Kidney tubule cell (primary cell): ENCODE measurements at places on chromosomes 5 and 9.

GRCh38 chr5:69432412-69433206 is 17.7 kb downstream of the MARVELD2 start:
- DNase-seq: no peak

DNA sequence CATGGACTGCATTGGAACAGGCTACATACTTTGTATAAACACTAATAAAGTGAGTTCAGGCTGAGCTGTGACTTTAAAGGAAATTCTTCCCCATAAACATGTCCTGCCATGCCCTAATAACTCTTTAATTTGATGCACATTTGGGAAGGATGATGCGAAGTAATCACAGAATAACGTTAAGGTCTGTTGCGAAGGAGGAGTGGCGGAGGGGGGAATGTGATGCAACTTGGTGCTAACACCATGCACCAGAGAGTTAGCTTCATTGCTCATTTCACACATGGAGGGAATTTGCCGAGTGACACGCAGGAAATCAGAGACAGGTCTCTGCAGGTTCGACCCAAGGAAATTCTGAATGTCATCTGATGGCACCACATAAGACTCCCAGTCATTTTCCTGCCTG is 32.9 kb downstream of the SLIT3 start:
- no peak for DNase-seq

DNA sequence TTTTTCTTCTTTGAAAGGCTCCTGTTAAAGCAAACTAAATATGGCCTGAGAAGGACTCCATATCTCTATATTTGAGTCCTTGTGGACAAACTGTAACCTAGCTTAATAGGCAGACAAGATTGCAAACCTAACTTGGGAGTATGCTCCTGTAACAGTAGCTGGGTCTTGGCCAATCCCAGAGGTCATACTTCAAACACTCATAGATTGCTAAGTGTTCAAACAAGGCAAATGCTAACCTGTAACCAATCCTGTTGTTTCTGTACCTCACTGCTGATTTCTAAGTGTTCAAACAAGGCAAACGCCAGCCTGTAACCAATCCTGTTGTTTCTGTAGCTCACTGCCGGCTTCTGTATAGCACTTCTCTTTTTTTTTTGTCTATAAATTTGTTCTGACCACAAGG is 50.6 kb upstream of the CLK4 start:
- DNase-seq: no peak

DNA sequence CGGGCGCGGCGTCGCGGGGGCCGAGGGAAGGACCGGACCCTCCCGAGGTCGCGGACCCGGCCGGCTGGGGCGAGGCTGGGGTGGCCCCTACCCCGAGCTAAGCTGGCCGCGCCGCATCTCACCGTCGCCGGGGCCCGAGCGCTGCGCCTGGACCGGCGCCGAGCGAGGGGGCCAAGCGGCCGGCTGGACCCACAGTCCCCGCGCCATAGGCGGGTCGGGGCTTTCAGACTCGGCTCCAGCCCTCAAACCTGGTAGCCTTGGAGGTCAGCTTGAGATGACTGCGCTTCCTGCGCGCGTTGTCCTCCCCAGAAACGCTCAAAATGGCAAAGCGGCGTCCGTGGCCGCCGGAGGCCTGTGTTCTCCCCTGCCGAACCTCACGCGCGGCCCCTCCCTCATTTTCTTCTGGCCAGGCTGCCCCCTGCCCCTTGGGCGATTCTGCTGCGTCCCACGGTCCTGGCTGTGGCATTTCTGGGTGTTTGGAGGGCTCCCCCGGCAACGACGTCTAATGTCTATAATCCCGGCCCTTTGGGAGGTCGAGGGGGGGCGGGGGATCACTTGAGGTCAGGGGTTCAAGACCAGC is 8.7 kb upstream of the GRIN1 start:
- no peak for DNase-seq

GRCh38 chr5:91875196-91875779 is 492.2 kb upstream of the ARRDC3 start:
- DNase-seq: no peak

GRCh38 chr5:128538250-128539037 is 399 bp upstream of the FBN2 start:
- DNase-seq: peak; percentile 37

DNA sequence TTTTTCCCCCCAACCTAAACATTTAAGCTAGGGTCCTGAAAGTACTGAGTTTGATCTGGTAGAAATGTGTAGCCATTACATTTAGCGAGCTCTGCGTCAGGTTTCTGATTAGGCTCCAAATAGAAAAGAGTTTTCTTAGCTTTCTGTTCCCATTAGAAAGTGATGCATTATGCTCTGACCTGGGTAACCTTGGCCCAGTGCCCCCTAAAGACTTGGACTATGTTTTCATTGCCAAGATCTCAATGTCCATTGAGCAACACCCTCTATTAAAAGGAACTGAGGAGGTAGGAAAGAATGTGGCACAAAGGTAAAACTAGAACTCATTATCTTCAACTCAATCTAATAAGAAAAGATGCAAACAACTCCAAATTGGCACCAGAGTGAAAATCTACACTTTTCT is 358.9 kb upstream of the PCSK5 start:
- DNase-seq: no peak
